ENCODE measurements at places on chromosomes 16 and 17.

DNA sequence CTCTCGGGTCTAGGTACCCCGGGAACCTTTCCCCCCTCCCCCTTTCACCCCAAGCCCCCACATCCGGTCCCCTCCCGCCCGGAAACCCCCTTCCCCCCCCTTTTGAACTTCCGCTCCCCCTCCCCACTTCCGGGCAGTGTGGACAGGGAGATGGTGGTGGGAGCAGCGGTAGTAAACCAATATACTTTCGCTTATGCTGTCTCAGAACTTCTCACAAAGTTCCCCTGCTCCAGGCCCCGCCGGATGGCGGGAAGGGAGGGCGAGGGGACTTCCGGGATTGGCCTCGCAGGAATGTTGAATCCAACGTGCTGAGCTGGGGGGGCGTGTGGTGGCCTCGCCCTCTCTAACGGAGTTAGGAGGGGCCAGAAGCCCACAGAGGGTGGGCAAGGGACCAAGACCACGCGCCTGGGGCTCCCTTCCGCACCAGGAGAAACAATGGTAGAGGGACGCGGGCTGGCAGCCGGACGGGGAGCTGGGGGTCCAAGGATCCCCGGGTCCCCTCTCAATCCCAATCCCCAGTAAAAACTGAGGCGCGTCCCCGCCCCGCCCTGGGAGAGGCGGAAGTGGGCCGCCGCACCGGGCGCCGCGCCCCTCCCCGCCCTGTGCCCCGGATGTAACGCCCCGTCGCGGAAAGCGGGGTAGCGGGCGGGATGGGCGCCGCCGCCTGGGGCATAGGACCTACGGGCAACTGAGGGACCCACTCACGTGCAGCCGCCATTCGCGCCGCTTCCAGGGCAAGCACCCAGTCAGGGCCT is 742 bp downstream of the PFN1 start:
- DNase-seq: peak; percentile 86

DNA sequence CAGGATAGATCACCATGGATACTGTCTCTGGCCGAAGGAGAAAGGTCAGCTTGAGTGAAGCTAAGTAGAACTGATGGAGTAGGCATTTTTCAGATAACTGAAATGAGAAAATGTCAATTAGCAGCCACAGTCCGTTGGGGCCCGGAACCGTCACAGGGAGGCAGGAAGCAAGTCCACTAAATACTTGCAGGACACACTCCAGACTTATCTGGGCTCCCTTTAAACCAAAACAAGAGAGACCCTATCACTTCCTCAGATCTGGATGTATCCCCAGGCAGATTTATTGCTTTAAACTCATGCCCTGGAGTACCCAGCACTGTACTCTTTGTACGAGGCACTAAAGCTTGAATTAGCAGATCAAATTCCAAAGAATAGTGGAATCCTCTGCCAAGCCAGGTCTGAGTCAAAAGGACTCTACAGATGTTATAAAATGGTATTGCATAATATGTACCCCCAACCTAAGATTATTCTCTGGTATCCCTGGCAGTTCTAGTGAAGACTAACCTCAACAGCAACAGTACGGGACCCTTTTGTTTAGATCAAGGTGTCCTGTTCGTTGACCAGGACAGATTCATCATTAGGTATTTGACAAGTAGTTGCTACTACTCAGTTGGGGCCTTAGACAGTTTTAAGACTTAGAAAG is 8.1 kb downstream of the ZP2 start:
- DNase-seq: no peak

DNA sequence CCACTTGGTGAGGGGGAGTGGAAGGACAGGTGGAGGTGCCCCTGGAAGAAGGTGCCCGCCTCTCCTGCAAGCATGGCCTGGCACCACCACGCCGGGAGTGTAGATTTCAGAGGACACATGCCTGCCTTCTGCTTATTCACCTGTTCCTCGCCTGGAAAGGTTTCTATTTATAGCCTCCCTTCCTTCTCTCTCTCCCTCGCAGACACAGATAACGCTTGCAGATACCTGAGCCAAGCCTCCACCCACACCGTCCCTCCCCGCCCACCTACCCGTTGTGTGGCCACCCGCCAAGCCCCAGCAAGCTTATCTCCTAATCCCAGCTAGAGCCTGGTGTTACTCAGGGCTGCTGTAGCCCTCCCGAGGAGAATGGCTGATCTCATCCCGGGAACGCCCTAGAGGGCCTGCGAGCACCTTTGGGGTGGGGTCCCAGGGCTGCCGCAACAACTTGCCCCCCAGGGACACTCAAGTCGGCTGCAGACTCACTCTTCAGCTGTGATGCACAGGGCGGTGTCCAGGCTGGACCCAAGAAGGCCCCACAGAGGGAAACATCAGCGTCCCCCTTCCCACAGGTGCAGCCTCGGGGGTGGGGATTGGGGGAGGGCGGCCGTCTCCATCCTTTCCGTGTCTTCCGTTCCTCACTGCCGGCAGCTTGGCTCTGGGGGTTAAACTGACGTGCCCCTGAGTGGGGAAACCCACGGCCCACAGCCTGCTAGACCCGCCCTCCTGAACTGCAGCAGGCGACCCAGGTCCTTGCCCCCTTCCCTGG is 1.9 kb upstream of the SNAI3 start:
- DNase-seq: no peak

DNA sequence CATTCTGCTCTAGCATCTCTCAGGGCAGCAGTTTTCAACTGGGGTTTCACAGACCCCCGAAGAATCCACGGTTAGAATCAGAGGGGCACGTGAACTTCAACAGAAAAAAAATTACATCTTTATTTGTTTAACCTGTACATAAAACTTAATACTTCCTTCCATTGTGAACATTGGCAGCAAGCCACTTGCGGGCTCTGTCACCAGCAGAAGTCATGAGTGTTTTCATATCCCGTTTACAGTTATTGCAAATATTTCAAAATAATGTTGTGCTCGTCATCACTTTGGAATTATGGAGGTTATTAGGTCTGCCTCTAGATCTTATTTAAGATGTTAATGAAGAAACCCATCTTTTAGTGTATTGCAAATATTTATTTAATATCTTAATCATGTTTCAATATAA is 109.8 kb downstream of the SDR42E1 start:
- no peak for DNase-seq

- DNase-seq: no peak
These were observed 3.3 kb downstream of the KRT14 start for GRCh38 chr17:41583137-41584127.

DNA sequence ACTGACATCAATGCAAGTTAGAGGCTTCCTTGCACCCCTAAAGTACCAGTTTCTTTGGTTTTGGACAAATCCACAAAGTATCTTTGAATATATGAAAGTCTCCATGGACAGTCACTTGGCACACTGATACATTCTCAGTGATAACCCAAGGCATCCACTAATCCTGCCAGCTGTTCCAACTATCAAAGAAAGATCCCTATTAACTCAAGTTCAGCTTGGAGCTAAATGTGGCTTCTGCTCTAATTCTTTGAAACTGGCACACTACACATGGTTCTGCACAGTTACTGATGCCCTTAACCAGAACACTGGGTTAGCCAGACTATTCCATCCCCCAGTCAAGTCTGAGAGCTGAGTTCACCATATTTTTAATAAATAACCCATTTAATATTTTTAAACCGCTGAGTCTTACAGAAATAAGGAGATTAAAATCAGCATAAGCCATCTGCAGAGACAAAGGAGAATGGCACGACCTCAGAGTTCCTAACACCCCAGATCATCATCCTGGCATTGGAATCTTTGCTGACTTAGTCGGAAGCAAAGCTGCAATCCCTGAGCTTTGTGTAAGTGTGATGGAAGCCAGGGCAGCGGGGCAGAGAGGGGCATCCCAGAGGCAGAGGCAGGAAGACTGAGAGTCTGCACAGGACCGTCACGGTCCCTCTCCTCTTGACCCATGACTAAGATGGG is 6.3 kb downstream of the CACNG1 start:
- DNase-seq: no peak

- no peak for DNase-seq
These were observed 6.0 kb downstream of the SOX9 start for GRCh38 chr17:72126575-72127486.

GRCh38 chr16:6937641-6938040 is 395.0 kb upstream of the RBFOX1 start:
- no peak for DNase-seq

DNA sequence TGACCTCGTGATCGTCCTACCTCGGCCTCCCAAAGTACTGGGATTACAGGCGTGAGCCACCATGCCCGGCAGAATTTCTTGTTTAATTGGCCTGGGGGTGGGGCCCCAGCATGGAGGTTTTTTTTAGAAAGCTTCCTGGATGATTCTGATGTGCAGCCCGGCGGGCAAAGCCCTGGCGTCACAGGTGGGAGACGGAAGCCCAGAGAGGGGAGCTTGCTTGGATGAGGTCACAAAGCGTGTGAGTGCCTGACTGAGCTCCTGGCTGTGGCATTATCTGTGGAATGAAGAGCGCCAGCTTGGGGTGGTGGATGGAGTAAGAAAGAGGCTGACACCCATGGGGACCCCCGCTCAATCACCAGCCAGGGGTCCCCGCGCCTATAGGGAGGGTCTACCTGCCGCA is 4.1 kb downstream of the VASN start:
- DNase-seq: no peak

DNA sequence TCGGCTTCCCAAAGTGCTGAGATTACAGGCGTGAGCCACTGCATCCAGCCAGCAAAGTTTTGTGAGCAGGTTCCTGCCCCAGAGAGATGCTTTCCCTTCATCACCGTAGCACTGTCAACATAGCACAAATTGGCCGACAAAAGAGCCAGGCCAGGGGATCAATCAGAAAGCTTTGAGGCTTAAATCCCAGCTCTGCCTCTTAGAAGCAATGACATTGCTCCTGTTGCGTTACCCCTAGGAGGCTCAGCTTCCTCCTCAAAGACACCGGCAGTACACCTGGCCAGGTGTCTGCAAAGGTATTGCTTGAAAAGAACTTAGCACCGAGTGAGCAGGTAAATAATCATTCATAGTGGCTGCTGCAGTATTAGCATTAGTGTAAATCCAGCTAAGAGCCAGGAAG is 86.5 kb downstream of the NDE1 start:
- no peak for DNase-seq

- DNase-seq: no peak
These were observed 69.0 kb upstream of the NLK start for GRCh38 chr17:27973258-27974044.

GRCh38 chr16:11576427-11577289 is 10.1 kb downstream of the LITAF start:
- no peak for DNase-seq

DNA sequence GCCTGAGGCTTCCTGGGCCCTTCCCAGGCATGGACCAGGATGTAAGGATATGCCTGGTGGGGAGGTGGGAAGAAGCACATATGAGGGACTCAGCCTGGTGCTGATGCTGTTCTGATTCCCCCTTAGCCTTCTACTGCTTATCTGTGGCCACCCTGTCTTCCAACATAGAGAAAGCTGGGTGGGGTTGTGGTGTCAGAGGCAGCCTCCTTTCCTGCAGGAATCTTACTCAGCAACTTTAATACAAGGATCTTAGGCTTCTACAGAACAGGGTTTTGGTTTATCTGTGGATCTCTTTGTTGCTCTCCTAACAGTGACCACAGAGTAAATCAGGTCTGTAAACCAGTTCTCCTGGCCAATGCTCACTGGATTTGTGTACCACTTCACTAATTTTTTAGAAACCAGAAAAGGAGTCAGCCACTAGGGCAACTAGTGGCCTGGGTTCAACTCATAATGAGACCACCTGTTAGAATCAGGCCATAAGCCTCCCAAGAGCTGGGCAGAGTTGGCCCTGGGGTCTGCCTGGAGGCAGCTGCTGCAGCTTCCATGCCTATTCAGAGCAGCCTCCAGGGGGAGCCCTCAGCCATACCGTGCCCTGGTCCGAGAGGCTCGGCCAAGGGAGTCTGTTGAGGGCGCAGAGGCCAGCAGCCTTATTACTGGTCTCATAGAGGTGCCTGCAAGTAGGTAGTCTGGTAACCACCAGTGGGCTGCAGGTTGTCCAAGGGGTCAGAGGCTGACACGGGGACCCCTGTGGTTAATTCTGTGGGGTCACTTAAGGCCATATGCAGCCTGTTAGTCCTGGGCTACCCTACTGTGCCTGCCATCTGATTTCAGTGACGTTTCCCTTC is 7.1 kb downstream of the HAS3 start:
- peak; percentile 66 for DNase-seq
